ENCODE measurements at places on chromosomes 3 and 15. TPM values are rescaled to one million over a fixed set of nuclear protein-coding genes. Genes with fewer than 3 reads are reported as not detected.

DNA sequence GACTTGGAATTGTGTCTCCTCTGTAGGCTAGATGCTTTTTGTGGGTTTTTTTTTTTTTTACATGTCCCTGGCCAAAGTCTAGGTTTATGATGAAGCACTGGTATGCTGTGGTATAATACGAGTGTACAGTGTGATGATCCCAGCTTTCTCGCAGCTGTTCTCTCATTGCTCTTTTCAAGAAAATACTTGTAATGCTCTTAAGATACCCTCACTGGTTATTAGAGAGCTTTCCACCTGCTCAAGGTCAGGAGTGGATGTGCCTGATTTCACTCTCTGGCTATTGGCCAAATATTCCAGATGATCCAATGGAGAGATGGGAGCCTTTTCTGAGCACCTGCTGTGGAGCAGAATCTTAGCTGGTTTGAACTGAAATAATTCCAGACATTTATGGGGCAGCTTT, 215.1 kb downstream of the MYRIP start:
- H3K27ac ChIP-seq: no peak overlapping the region
- H3K36me3 ChIP-seq: no peaks in the 10 kb centered on the region
- no peak for DNase-seq
- no peak overlapping the region for H3K4me3 ChIP-seq

Gene KBTBD13
- total RNA-seq: not detected

DNA sequence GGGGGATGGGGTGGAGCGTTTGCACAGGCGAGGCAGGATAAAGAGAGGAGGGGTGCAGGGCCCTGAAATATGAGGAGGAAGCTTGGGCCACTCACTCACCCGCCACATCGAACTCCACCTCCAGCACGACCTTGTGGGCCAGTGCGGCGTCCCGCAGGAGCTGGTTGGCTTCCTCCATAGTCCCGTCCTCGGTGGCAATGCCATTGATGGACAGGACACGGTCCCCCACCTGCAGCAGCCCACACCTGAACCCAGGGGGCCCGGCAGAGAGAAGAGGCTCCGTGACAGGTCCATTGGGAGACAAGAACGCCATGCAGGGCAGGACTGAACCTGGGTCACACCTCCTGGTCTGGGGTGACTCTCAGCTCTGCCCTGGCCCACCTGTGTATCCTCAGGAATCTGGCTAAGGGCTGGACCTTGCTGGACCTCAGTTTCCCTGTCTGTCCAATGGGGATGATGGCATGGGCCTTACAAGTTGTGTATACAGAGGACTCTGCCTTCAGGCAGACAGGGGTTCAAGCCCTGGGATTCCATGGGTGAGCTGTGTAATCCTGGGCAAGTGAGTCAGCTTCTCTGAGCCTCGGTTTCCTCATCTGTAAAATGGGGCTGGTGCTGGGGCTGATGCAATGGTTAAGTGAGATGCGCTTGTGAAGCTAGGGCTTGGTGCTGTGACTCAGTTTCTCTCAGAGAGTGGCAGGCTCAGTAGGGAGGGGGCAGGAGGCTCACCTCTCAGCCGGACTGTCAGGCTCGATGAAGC, 26.4 kb downstream of the GRIP2 start:
- H3K36me3 ChIP-seq: no peaks in the 10 kb centered on the region

DNA sequence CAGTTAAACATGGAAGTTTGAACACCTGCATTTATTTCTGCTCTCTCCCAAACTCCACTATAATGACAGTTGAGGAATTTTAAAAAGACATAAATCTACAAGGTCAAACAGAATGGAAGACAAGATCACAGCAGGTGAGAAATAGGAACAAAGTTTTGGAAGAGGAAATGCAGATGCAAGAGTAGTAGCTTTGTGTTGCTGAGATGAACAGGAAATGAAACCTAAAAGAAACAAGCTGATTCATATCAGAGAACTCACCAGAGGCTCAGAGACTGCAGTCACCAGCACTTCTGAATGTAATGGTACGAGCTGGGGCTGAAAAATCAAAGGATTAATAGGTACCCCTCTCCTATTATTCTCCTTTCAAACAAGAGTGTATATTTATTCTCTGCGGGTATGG, 459.9 kb downstream of the RAP2B start:
- H3K4me3 ChIP-seq: peak overlapping the region; percentile 39
- no peaks in the 10 kb centered on the region for H3K27me3 ChIP-seq
- peaks cover 54% of the 10 kb centered on the region for H3K4me1 ChIP-seq
- peak; percentile 43 for DNase-seq

- H3K4me1 ChIP-seq: peaks cover 8% of the 10 kb centered on the region
- peak; percentile 12 for DNase-seq
- H3K36me3 ChIP-seq: no peaks in the 10 kb centered on the region
- no peak overlapping the region for H3K27ac ChIP-seq
Measured at GRCh38 chr15:99435877-99436541, 129.8 kb upstream of the MEF2A start.

Gene CASR
- total RNA-seq: not detected

- peaks cover 14% of the 10 kb centered on the region for H3K27me3 ChIP-seq
- peak; percentile 44 for DNase-seq
- no peak overlapping the region for H3K27ac ChIP-seq
- no peak overlapping the region for H3K4me3 ChIP-seq
- H3K36me3 ChIP-seq: no peaks in the 10 kb centered on the region
Measured at GRCh38 chr15:47987908-47988532, 132.8 kb upstream of the SLC24A5 start.

- H3K4me1 ChIP-seq: peaks cover 20% of the 10 kb centered on the region
- DNase-seq: no peak
- H3K27ac ChIP-seq: no peak overlapping the region
- H3K4me3 ChIP-seq: no peak overlapping the region
Measured at GRCh38 chr3:177124882-177125281, 72.4 kb downstream of the TBL1XR1 start.

- peaks cover 17% of the 10 kb centered on the region for H3K4me1 ChIP-seq
- peaks cover 70% of the 10 kb centered on the region for H3K27me3 ChIP-seq
- H3K27ac ChIP-seq: no peak overlapping the region
- DNase-seq: no peak
Measured at GRCh38 chr15:29820394-29821154, 1.7 kb downstream of the TJP1 start.

Gene ZNF662
- total RNA-seq: not detected

Gene AGTR1
- total RNA-seq: not detected

Gene HHATL
- total RNA-seq: not detected

Gene SLC15A2
- 4.8 TPM for total RNA-seq

- no peak overlapping the region for H3K27ac ChIP-seq
- no peak overlapping the region for H3K4me3 ChIP-seq
- no peaks in the 10 kb centered on the region for H3K4me1 ChIP-seq
- H3K27me3 ChIP-seq: no peaks in the 10 kb centered on the region
Measured at GRCh38 chr3:147299656-147300055, 106.7 kb downstream of the ZIC4 start.

DNA sequence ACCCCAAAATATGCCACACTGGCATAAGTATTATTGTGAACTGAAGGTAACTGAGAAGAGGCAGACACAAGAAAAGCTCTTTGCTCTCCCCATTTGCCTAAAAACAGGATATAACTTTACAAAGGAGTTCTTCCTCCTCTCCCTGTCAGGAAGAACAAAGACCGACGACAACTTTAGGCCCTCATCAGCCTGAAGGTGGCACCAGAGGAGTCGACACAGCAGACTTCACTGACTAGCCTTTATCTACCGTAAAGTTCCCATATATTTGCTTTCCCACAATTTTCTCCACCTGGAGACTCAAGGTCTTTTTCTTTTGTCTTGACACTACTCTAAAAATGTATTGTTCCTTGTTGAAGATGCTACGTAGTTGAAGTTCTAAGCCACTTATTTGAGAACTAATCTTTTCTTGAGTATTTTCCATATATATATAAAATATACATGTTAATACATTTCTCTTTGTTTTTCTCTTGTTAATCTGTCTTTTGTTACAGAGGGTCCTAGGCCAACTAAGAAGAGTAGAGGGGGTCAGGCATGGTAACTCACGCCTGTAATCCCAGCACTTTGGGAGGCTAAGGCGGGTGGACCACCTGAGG, 16.2 kb upstream of the XIRP1 start:
- H3K36me3 ChIP-seq: no peaks in the 10 kb centered on the region
- DNase-seq: no peak
- no peak overlapping the region for H3K27ac ChIP-seq
- no peak overlapping the region for H3K4me3 ChIP-seq
- peaks cover 16% of the 10 kb centered on the region for H3K4me1 ChIP-seq
- peaks cover 30% of the 10 kb centered on the region for H3K27me3 ChIP-seq

GRCh38 chr15:50758712-50759205, 6.7 kb downstream of the SPPL2A start:
- H3K27me3 ChIP-seq: no peaks in the 10 kb centered on the region
- H3K4me3 ChIP-seq: no peak overlapping the region
- H3K27ac ChIP-seq: no peak overlapping the region
- DNase-seq: no peak

Gene GABRR3
- total RNA-seq: not detected

- no peak for DNase-seq
- no peak overlapping the region for H3K4me3 ChIP-seq
- H3K36me3 ChIP-seq: no peaks in the 10 kb centered on the region
Measured at GRCh38 chr3:13972679-13973379, 93.0 kb upstream of the WNT7A start.

Gene PP2D1
- not detected for total RNA-seq

DNA sequence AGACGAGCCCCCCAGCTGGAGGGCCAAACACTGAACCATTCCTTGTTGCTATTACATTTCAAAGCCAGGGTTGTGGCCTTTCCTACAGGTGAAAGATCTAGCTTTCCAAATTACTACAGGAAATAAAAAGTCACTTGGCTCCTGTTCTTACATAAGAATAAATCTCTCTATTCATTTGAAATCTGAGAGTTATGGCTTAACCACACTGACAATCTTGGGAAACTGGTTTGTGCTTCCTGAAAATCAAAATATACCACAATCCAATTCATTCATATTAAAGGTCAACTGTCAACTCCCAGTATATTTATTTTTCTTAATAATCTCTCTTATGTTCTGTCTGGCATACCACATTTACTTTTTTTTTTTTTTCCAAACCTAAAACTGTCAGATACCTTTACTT, 103.7 kb upstream of the LMOD3 start:
- no peak overlapping the region for H3K27ac ChIP-seq
- H3K27me3 ChIP-seq: no peaks in the 10 kb centered on the region
- H3K4me3 ChIP-seq: no peak overlapping the region
- peaks cover 13% of the 10 kb centered on the region for H3K36me3 ChIP-seq
- H3K4me1 ChIP-seq: peaks cover 4% of the 10 kb centered on the region
- DNase-seq: no peak

DNA sequence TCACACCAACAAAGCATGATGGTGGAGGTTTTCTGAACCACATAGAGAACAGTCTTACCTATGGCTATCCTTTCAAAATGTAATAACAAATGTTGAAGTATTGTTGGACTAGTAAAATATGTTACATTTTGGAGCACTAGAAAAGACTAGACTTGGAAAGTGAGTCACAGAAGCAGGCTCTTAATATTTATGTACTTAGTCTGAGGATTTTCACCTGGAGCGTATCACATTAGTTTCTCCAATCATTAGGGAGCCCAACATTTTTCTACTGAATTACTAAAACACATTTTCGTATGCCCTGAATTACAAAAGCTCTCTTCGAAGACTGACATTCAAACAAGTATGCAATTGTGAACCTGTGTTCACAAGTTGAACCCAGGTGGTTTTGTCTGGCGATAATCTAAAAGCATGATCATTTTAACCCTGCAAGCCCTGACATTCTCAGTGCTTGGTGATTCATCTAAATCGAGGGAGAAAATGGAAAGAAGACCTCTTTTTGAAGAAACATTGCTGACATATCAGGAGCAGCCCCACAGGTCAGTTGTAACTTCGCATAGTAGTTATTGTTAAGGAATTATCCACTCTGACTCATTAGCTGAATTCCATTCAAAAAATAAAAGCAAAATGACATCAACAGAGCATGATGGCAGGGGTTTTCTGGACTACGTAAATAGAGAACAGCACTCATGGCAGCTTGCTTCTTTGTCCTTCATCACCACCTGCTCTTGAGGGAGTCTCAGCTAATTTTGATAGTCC, 679.8 kb upstream of the NECTIN3 start:
- no peak overlapping the region for H3K4me3 ChIP-seq
- no peaks in the 10 kb centered on the region for H3K4me1 ChIP-seq
- no peak for DNase-seq
- no peak overlapping the region for H3K27ac ChIP-seq
- H3K36me3 ChIP-seq: no peaks in the 10 kb centered on the region

Gene VEPH1
- not detected for total RNA-seq
